ENCODE measurements at places on chromosomes 7 and 10.

DNA sequence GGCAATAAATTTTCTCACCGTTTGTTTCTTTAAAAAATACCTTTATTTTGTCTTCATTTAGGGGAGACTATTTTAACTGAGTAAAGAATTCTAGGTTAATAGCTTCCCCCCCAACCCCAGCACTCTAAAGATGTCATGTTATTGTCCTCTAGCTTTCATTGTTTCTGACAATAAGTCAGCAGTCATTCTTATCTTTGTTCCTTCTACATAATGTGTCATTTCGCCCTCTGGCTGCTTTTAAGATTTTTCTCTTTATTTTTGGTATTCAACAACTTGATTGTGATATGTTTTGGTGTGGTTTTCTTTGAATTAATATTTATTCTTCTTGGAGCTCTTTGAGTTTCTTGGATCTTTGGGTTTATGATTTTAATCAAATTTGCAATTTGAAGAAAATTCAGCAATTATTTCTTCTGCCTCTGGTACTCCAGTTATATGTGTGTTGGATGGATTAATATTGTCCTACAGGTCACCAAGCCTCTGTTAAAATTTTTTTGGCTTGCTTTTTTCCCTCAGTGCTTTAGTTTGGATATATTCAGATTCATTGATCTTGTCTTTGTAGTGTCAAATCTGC, 64.6 kb upstream of the ELN start:
- no peak for DNase-seq

GRCh38 chr7:103859709-103860108, 129.7 kb downstream of the RELN start:
- no peak for DNase-seq

DNA sequence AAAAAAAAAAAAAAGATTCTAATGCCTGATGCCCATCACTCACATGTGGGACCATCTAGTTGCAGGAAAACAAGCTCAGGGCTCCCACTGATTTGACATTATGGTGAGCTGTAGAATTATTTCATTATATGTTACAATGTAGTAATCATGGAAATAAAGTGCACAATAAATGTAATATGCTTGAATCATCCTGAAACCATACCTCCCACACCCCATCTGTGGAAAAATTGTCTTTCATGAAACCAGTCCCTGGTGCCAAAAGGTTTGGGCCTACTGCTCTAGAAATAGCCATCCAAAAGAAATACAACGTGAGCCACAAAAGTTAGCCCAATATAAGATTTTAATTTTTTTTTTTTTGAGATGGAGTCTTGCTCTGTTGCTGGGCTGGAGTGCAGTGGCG, 265.1 kb downstream of the PRPF18 start:
- DNase-seq: no peak

GRCh38 chr7:158362912-158363905, 224.4 kb downstream of the PTPRN2 start:
- no peak for DNase-seq

DNA sequence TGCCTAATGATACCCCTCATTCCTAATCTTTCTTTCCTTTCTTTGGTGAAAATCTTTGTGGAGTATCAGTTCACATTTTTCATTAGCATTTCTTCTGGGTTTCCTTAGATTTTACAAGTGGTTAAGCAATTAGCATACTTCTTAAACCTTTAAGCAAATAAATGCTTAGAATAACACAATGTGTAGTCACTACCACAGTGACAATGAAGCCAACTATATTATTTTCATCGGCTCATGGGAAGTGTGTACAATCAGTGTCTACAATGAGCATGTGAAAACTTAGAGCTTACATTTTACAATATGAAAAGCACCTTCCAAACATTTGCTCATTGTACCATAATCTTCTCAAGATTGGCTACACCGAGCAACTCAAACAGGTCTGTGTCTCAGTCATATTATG, 176.2 kb upstream of the PLXNA4 start:
- DNase-seq: no peak

GRCh38 chr7:148699024-148699781, 500 bp downstream of the CUL1 start:
- DNase-seq: peak; percentile 70

DNA sequence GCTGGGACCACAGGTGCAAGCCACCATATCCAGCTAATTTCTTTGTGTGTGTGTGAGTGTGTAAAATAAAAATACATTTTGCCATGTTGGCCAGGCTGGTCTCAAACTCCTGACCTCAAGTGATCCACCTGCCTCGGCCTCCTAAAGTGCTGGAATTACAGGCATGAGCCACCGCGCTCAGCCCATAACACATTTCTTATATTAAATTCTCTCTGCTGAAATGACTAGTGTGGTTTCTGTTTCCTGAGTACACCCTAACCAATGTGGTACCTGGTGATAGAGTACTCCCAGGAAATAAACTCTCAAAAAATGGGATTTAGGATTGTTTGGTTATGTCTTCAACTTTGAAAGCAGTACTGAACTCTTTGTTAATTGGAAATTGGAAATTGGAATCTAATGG, 19.4 kb upstream of the FHIP2A start:
- no peak for DNase-seq

Data from GM13977 (cell line).